ENCODE measurements at places on chromosomes 16 and 17. TPM values are rescaled to one million over a fixed set of nuclear protein-coding genes. Genes with fewer than 3 reads are reported as not detected.
A peak's percentile ranks its signal among the peaks of the same experiment; 100 is the strongest.

GRCh38 chr17:61280338-61280737 lies 119.3 kb upstream of the TBX2 start:
- no peak for DNase-seq

Gene KCNH6
- polyA plus RNA-seq = 2.3 TPM

GRCh38 chr16:66925322-66925840 lies at the start of gene RRAD:
Gene RRAD (minus strand): TSS chr16:66925535. CDS start chr16:66925179, 356 bp downstream.
- DNase-seq = no peak

DNA sequence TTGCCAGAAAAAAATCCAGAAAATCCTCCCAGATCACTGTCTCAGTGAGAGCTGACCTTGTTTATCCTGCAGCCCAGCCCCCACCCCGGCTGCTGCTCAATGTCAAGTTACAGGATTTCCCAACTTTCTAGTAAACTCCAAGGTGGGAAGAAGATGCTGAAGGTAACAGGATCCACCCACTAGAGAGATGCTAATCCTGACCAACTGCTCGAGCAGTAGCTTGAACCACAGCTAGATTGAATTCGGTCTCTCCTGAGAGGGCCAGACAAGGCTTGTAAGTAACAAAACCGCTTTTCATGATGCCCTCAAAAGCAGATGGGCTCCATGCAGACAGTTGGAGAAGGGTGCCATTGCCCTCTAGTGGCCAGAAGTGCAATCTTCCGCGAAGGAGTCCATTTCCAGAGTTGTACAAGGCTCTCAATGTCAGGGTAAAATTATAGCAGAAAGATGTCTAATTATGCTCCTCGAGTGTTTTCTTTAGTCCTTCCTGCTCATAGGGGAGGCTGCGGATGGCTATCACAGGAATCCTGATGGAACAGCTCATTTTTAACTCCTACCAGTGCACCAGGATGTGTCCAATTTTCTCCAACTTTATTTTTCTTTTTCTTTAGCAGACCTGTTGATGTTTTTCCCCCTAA lies 3.9 kb downstream of the CDH11 start:
- peak; percentile 74 for DNase-seq

DNA sequence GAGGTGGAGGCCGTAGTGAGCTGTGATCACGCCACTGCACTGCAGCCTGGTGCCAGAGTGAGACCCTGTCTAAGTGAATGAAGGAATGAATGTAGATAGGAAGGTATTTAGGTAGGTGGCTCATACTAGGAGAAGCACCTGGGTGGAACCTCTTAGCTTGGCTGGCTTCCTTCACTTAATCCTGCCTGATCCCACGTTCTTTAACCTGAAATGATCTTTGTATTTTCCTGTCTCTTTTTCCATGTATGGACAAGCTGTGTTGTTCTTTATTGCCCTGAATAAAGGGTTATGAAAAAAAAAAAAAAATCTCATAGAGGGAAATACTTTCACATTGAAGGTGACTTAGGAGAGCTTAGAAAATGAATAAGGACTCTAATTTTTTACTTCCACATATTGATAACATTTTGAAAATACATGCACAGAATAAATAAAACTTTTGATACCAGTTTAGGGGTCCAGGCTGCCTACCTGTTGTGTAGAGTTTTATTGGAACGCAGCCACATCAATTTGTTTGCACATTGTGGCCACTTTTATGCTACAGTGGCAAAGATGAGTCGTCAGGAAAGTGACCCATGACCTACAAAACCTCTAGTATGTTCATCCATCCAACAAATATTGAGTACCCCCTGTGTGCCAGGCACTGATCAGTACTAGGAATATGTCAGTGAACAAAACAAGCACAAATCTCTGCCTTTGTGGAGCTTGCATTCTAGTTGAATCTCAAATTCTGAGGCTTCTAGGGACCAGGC lies 44.6 kb downstream of the VPS35L start:
- DNase-seq = no peak

DNA sequence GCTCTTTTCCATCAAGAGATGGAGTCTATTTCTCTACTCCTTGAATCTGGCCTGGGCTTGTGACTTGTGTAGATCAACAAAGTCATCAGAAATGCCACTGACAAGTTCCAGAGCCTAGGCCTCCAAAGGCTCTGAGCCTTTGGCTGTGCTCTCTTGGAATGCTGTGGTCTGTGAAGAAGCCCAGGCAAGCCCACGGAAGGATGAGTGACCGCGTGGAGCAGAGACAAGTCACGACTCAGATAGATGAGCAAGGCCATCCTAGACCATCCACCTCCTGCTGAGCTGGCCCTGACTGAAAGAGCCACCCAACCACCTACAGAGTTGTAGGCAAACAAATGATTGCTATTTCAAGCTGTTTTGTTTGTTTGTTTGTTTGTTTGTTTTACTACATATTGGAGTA lies 11.6 kb upstream of the ICAM2 start:
- DNase-seq = no peak

- no peak for DNase-seq
Measured at GRCh38 chr17:78127239-78127887, 1.2 kb downstream of the TMC6 start.

DNA sequence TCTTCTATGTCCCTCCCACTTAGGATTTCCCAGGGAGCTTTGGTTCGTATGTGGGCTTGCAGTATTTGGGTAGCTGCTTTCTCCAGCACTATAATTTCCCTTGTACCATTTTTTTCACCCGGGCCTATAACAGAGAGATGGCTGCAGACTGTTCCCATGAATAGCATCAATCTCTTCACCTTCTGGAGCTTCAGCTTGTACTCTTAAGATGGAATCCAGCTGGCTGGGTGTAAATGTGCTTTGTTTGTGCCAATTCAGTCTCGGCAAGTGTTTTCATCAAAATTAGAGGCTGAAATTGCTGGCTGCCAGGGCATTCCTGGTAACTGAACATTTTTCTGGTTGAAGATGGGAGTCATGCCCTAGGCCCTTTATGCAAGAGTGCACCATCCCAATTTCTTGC lies 12.2 kb upstream of the CPD start:
- no peak for DNase-seq

DNA sequence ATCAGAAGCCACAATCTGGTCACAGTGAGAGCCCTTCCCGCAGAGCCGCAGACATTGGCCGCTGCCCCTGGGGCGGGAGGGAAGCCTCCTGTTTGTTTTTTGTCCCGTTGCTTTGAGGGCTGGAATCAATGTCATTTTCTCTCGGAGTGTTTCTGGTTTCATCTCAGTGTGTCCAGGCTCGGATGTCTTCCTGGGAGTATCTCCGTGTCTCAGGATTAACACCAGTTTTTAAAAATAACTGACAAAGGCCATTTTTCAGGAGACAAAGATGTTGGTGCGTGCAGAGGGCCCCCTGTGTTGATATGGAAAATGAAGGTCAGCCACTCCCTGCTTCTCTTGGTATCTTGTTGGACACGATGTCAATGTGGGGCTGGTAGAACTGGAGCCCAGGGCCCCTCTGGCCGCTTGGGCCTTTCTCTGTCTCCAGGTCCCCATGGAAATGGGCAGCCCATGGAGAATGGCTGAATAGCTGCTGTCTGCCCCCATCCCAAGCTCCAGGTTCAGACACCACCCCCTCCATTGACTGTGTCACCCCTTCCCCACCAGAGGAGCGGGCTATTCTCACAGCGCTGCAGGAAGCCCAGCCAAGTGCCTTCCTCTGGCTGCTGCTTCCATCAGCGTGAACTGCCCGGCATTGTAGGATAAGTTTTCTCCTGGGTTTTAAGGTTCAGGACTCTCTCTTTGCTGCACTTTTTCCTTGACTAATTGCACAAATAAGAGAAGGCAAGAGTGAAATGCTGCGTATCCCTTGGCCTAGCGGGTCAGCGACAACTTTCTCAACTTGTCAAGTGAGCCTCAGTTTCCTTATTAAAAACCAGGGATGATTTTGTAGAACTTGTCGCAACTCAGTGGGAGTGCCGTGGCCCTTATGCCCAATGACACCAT lies 72.2 kb upstream of the METTL9 start:
- DNase-seq = no peak

DNA sequence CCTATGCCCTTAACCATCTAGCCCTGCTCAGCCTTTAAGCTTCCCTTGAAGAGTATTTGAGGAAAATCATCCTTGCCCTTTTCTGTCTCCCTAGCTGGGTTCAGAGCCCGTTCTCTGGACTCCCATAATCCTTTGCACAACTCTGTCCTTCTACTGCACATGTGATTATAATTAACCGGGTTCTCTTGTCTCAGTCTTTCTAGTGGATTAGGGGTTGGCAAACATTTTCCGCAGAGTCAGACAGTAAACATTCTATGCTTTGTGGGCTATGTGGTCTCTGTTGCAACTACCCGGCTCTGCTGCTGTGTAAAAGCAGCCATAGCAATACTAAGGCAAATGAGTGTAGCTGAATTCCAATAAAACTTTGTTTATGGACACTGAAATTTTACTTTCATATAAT lies 80.0 kb downstream of the CDRT15 start:
- DNase-seq = no peak
